ENCODE measurements at places on chromosomes 3 and 15.
A peak's percentile ranks its signal among the peaks of the same experiment; 100 is the strongest.

GRCh38 chr3:137108699-137109440 lies 151.1 kb downstream of the IL20RB start:
- no peak for DNase-seq

DNA sequence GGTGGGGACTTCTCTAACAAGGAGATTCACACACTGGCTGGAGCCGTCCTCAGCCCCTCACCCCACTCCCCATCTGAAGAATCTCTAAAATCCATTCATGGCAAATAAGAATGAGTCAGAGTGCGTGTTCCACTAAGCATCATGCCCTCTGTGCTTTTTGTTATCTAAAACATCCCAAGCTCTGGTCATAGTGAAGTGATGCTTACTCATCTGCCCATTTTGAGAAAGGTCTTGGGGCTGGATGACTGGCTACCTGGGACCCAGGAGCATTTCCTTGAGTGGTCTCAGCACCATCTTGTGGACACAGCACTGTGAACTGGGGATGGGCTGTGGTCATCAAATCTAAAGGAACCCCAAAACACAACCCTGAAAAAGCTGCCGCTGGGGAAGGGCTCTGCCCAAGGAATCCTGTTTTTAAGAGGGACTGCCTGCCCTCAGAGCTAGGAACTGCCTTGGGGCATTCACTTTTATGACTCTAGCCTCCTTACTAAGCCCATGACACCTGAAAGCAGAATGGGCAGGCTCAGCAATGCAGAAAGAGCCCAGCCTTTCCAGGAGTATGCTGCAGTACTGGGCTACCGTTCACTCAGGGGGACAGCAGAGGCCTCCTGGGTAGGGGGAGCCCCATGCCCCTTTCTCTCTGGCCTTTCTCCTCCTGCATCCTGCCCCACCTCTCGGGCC lies 53.5 kb downstream of the ZBTB38 start:
- DNase-seq = no peak

GRCh38 chr15:45549541-45550220 lies 27.1 kb upstream of the SLC30A4 start:
- no peak for DNase-seq

DNA sequence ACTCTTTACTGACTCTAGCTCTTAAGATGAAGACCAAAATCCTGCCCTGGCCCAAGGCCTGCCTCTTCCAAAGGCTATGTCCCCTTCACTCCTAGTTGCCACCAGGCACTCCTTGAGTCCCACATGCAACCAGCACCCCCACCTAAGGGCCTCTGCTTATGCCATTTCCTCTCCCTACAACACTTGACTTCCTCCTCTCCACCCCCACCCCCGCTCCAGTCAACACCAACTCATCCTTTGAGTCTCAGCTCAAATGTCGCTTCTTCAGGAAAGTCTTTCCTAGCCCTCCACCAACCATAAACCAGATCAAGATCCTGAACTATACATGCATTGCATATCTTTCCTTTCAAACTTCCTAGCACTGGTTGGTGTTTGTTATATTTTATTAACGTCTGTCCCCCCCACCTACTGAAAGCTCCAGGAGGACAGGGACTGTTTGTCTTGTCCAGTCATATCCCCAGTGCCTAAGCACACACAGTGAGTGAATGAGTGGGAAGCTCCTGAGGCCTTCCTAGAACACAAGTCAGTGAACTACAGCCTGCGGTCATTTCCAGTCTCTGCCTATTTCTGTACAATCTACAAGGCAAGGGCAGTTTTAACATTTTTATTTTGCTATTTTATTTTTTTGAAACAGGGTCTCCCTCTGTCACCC lies 7.3 kb downstream of the TBC1D2B start:
- DNase-seq = peak; percentile 49

DNA sequence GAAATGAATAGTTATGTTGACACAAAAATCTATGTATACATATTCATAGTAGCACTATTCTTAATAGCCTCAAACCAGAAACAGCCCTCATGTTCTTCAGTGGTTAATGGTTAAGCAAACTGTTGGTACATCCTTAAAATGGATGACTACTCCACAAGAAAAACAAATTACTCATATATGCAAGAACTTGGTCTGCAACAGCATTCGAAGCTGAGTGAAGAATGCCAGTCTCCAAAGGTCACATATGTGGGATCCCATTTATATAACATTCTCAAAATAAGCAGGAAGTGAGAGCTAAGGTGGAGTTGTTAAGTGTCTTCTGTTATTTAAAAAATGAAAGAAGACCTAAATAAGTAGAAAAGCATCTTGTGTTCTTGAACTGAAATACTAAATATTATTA lies 365.7 kb downstream of the GABRG3 start:
- no peak for DNase-seq

Measured in activated T-cell treated with anti-CD3 and anti-CD28 coated beads, Interleukin-2, amount 50 U/mL, for 72 hours (primary cell).